Activated CD8-positive, alpha-beta memory T cell treated with anti-CD3 and anti-CD28 coated beads for 36 hours (primary cell): ENCODE measurements at places on chromosomes 13 and 19. TPM values are rescaled to one million over a fixed set of nuclear protein-coding genes. Genes with fewer than 3 reads are reported as not detected.

FFAR1 gene
- not detected for total RNA-seq

CCDC194 gene
- total RNA-seq, result 1.3 TPM

PRR19 gene
- total RNA-seq, result 1.2 TPM

REX1BD gene
- total RNA-seq, result 98.7 TPM

CGB7 gene
- total RNA-seq, result not detected

OR7A5 gene
- not detected for total RNA-seq

BEST2 gene
- not detected for total RNA-seq

ZNF850 gene
- 5.0 TPM for total RNA-seq

FFAR2 gene
- total RNA-seq, result not detected

GGACT gene
- 3.8 TPM for total RNA-seq

ASPDH gene
- total RNA-seq, result not detected

PGLYRP1 gene
- total RNA-seq, result not detected

CRX gene
- not detected for total RNA-seq

SEMA6B gene
- not detected for total RNA-seq

DYRK1B gene
- 7.3 TPM for total RNA-seq

GADD45GIP1 gene
- total RNA-seq, result 40.8 TPM

SERPINE3 gene
- not detected for total RNA-seq

FCAR gene
- total RNA-seq, result not detected

ZNF628 gene
- 6.4 TPM for total RNA-seq

ZNF91 gene
- 23.8 TPM for total RNA-seq

SYT5 gene
- not detected for total RNA-seq

NAPSA gene
- total RNA-seq, result 43.1 TPM

RPL28 gene
- 2,223 TPM for total RNA-seq

KL gene
- total RNA-seq, result 0.19 TPM

SGCG gene
- not detected for total RNA-seq

CYP2F1 gene
- not detected for total RNA-seq

WDR88 gene
- total RNA-seq, result not detected

LRRC4B gene
- not detected for total RNA-seq

CBLC gene
- total RNA-seq, result not detected

PSG6 gene
- total RNA-seq, result not detected

RASIP1 gene
- total RNA-seq, result 0.63 TPM

CCL25 gene
- not detected for total RNA-seq

SERP2 gene
- total RNA-seq, result 0.65 TPM
